Camera-type eye (tissue), 1 donor: ENCODE measurements at places on chromosomes 1 and 21. TPM values are rescaled to one million over a fixed set of nuclear protein-coding genes. Genes with fewer than 3 reads are reported as not detected.

The ZMYND12 gene
- 4.6 TPM for total RNA-seq

The CASQ1 gene
- 35.8 TPM for total RNA-seq

The CLIC6 gene
- total RNA-seq = 10.9 TPM

The LYPD8 gene
- not detected for total RNA-seq

The NFYC gene
- 58.9 TPM for total RNA-seq

The NPR1 gene
- 6.8 TPM for total RNA-seq

The USP21 gene
- 28.2 TPM for total RNA-seq

The IRF6 gene
- 7.8 TPM for total RNA-seq

The PPFIA4 gene
- total RNA-seq = 15.8 TPM

The RIMS3 gene
- total RNA-seq = 28.6 TPM

The S100A7 gene
- total RNA-seq = not detected

The IGSF21 gene
- total RNA-seq = 14.3 TPM

The SLC45A3 gene
- 3.1 TPM for total RNA-seq

The CD1E gene
- total RNA-seq = not detected

The ODF2L gene
- 143 TPM for total RNA-seq

The CSF3R gene
- total RNA-seq = 8.8 TPM

The ADORA1 gene
- total RNA-seq = 1.9 TPM

The CASQ2 gene
- 65.9 TPM for total RNA-seq

The ADAMTSL4 gene
- total RNA-seq = 53.7 TPM

The OR2L13 gene
- total RNA-seq = 0.71 TPM

The POMGNT1 gene
- 38.7 TPM for total RNA-seq

The PRDM2 gene
- total RNA-seq = 42.0 TPM

The RBM8A gene
- 254 TPM for total RNA-seq

The CNTN2 gene
- total RNA-seq = 9.5 TPM

The EPHA10 gene
- total RNA-seq = 9.4 TPM

The RHD gene
- total RNA-seq = 0.49 TPM

The CD5L gene
- total RNA-seq = not detected

The RNU1-4 gene
- under 0.01 TPM for total RNA-seq

The CITED4 gene
- 11.2 TPM for total RNA-seq

The IVNS1ABP gene
- 210 TPM for total RNA-seq

The WARS2 gene
- total RNA-seq = 26.5 TPM

The TRIM33 gene
- total RNA-seq = 99.2 TPM

The NR0B2 gene
- total RNA-seq = not detected

The SPRR2F gene
- not detected for total RNA-seq

The CCDC190 gene
- 0.66 TPM for total RNA-seq

The RGS13 gene
- not detected for total RNA-seq

The SLC1A7 gene
- 148 TPM for total RNA-seq

The HCN3 gene
- 7.4 TPM for total RNA-seq
